HT-29 (cell line): ENCODE measurements at places on chromosomes 16 and 17. TPM values are rescaled to one million over a fixed set of nuclear protein-coding genes. Genes with fewer than 3 reads are reported as not detected.

DNA sequence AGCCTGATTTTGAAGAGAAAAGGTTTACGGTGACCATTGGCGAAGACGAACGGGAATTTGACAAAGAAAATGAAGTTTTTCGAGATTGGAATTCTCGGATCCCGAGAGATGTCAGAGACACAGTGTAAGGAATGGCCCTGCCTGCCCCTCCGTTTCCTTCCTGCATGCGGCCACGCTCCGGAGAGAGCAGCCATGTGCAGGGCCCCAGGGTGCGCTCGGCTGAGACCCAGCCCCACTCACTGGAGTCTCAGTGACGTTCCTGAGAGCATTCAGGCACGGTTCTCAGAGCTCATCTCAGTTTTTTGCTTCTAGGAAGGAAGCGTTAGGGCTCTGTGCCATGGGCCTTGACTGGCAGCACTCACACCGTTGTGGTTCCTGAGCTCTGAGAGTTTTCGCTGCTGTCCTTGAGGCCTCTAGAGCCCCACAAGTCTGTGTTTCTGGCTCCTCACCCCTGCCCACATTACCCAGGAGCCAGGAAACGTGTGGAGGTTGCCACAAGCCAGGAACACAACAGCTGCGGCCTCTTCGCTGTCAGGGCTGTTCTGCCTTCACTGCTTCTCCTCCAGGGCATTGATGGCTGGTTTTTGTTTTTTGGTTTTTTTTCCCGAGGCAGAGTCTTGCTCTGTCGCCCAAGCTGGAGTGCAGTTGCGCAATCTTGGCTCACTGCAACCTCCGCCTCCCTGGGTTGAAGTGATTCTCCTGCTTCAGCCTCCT is 29.8 kb downstream of the ZC3H18 start:
- DNase-seq: no peak

TEKT3 gene
- not detected in 2 replicates for total RNA-seq

PIGS gene
- total RNA-seq: 62.5 and 65.8 TPM in 2 replicates

CAPNS2 gene
- total RNA-seq: 0.08 and 0.23 TPM in 2 replicates

GRCh38 chr16:46803373-46803772 is 27.6 kb downstream of the C16orf87 start:
- DNase-seq: no peak

FOXC2 gene
- not detected in 2 replicates for total RNA-seq

GRCh38 chr16:65944361-65944760 is 422.1 kb upstream of the CDH5 start:
- DNase-seq: no peak

DNA sequence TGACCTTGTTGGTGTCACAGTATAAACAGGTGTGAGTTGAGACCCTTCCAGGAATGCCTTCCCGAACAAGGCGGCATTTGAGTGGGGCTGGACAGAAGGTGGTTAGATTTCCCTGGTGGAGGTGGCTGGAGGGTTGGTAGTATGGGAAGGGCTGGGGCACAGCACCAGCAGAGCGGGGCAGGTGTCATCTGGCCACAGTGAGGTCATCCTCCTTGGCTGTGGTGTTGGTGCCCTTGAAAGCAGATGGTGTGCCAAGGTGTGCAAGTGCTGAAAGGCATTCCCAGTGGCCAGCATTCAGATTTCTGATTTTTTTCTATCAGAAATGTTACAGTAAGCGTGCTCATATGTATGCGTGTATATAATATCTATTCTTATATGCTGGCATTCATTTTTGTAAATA is 126.6 kb downstream of the LAT start:
- DNase-seq: no peak
